ENCODE measurements at places on chromosomes 12 and 14. TPM values are rescaled to one million over a fixed set of nuclear protein-coding genes. Genes with fewer than 3 reads are reported as not detected.

DNA sequence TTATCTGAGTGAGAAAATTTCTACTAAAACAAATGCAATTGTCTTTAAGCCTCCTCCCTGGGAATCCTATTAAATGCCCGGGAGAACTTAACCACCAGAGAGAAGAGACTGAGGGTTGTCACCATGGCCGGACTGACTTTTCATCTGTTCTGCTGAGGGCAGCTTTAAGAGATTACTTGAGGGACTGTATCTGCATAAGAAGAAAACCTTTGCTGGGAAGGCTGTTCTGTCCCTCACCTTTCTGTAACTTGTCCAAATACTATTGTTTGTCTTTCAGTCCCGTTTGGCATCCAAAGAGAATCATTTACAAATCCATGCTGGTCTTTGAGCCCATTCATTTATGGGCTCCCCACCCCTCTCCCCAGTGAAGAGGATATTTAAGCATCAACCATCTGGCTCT, 306.3 kb upstream of the FLRT2 start:
- DNase-seq: no peak

The HOXC10 gene
- total RNA-seq: not detected

GRCh38 chr14:57725399-57726077, 140.4 kb downstream of the SLC35F4 start:
- peak; percentile 79 for DNase-seq

The STAT2 gene
- 208 TPM for total RNA-seq

- DNase-seq: no peak
These were observed 79.5 kb downstream of the RPS29 start for GRCh38 chr14:49506650-49507049.

GRCh38 chr14:85276161-85276978, 253.6 kb upstream of the FLRT2 start:
- no peak for DNase-seq

DNA sequence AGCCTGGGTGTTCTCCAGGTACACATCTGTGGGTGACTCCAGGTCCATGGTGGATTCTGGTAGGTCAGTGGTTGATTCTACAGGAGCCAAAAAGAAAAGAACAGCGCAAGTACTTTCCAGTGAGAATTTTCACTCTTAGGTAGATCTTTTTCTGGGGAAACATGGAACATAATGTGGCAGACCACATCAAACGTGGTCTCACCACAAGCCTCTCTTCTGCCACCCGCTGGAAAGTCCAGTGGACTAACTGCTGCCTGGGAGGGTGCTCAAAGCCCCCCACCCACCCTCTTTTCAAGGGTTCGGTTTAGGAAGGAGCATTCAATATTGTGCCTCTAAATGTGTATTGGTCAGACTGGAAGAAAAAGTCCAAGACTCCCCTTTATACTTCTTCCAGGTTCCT, 36.1 kb upstream of the PRB2 start:
- no peak for DNase-seq

DNA sequence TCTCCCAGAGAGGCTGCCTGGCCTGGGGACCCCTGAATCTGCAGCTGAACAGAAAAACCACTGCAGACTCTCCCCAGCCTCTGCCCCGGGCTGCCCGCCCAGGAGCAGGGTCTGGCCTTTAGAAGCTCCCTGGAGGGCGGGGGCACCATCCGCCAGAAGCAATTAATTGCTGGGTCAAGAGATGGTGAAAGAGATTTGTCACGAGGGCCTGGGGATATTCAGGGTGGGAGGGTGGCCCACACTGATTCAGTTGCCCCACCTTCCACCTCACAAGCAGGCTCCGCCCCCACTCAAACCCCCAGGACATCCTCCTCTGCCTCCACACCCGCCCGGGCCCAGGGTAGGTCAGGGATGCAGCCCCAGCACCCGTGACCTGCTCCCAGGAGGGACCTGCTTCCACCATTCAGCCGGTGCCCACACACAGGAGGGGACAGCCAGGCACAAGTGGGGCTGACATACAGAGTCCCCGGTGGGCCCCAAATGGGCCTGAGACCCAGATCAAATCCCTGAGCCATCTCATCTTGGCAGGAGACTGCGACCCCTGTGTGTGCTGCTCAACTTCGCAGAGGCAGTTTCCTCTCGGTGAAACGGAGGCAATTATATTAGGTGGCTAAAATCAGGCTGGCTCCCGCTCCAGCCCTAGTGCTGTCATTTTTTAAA, 23.0 kb downstream of the NCOR2 start:
- DNase-seq: no peak
